ENCODE measurements at places on chromosomes 3 and 15. TPM values are rescaled to one million over a fixed set of nuclear protein-coding genes. Genes with fewer than 3 reads are reported as not detected.

DNA sequence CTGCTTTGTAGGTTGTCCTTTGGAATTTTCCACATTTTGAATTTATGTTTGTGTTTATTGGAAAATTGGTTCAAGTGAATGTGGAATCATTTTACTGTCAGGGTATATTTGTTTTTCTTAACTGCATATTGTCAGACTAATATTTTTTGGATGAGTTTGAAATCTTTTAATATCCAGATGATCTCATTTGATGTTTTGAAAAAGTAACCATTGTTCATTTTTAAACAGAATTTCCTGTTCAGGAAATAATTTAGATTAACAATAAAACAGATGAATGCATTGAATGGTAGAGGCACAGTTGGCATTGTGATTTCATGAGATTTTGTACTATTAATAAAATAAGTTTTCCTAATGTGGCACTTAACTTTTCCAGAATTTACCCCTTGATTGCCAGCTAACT, 15.5 kb downstream of the TRAK1 start:
- no peak for DNase-seq

GRCh38 chr3:70930066-70930465, 617.6 kb upstream of the MDFIC2 start:
- no peak for DNase-seq

The ECE2 gene
- 0.10 TPM for polyA plus RNA-seq

The FXR1 gene
- polyA plus RNA-seq, result 219 TPM

The EXD1 gene
- polyA plus RNA-seq, result not detected

- DNase-seq, result no peak
These were observed 39.7 kb downstream of the CCNL1 start for GRCh38 chr3:157120071-157120892.

The HLTF gene
- polyA plus RNA-seq, result 50.4 TPM

The LRRC15 gene
- polyA plus RNA-seq, result 0.13 TPM

The PTH1R gene
- 251 TPM for polyA plus RNA-seq

GRCh38 chr3:52792961-52793695, 1.5 kb upstream of the ITIH3 start:
- no peak for DNase-seq

The MORF4L1 gene
- 766 TPM for polyA plus RNA-seq

The RAD51 gene
- 13.4 TPM for polyA plus RNA-seq

DNA sequence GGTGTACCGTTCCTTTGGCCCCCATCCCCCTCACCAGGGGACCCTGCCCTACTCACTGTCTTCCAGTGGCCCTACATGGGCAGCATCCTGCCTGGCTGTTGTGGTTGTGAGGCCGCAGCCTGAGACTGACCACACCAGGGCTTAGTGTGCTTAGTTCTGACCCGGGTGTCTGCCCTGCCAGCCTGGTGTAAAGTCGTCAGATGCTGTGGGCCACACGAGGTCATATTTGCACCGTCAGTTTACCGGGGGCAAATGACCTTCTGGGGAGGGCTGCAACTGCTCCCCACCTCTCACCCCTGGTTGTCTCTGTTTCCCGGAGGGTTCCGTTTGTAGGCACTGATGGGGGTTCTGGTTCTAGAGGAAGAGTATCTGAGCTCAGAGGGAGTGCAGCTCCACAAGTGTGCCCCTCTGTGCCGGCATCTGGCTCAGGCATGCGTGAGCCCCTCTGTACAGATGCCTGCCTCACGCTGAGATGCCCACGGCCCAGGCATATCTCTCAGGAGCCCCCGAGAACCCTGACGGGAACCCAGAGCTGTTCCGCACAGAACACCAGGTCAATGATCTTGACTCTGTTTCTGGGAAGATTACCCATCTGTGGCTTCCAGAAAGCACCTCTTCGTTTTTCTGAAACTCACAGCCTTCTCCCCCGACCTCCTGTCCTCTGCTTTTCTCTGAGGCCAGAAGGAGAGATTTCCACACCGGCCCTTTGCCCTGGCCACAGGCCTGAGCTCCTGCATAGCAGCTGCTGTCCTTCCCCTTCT, 19.2 kb downstream of the KLF13 start:
- DNase-seq, result no peak

The PRTG gene
- polyA plus RNA-seq, result 12.4 TPM

DNA sequence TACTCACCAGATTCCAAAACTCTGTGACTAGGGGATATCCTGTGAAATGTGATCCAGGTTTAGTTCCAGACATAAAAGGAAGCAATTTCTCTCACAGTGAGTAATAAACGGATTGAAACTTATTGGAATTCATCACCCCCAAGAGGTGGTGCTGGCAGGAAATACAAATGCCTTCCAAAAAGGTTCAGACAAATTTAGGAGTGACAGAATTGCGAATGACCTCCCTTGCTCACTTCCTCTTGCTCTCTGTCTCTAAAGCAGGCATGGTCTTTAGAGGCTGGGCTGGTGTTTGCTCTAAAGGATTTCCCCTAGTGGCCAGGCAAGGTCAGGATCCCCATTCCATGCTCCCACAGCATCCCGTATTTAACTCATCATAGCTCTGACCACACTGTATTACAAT, 449.4 kb upstream of the PPP2R3A start:
- DNase-seq, result peak; percentile 2

GRCh38 chr3:99418709-99419108, 219.7 kb upstream of the COL8A1 start:
- DNase-seq, result no peak

DNA sequence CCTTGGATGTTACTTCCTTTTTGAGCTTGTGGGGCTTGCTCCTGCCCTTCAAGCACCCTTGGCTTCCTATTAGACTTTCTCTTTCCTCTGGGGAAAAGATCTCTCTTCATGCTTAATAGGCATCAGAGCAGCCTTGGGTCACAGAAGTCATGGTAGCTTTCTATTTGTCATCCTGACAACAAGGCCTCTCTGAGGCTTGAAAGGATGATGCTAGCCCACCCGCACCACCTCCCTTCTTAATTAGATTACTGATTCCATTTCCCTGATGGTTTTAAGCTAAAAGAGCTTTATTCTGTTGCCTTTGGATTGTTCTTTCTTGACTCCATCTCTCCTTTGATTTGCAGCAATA, 435.5 kb upstream of the TPM1 start:
- DNase-seq, result no peak

- DNase-seq, result peak; percentile 40
These were observed 351.0 kb downstream of the MCTP2 start for GRCh38 chr15:94582368-94582767.

GRCh38 chr3:120258009-120258408, 27.0 kb downstream of the GPR156 start:
- no peak for DNase-seq

GRCh38 chr3:195043607-195044339, 227.2 kb downstream of the XXYLT1 start:
- DNase-seq, result no peak

DNA sequence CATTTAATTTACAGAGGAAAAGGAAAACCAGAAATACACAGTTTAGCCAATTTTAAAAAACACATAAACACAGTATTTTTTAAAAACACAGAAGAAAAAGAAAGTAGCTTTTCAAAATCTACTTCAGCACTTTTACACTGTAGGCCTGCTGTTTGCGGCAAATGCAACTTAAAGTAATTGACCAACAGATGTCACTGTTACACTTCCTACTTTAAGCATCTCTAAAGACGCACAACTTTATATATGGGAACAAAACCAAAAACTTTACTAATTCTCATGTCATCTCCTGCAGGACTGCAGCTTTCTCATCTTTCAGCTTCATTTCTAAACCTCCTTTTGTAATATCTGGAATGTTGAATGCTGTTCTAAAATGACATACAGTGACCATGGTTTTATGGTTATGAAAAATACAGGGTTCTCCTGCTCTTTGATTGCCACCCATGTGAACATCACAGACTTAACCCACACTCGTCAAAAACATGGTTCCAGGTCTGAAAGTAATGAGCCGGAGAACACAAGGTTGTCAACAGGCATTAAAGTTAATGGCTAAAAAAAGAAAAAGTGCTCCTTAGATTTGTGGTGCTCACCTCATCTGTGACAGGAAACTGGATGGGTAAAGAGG, 107.9 kb downstream of the FMN1 start:
- DNase-seq, result no peak

DNA sequence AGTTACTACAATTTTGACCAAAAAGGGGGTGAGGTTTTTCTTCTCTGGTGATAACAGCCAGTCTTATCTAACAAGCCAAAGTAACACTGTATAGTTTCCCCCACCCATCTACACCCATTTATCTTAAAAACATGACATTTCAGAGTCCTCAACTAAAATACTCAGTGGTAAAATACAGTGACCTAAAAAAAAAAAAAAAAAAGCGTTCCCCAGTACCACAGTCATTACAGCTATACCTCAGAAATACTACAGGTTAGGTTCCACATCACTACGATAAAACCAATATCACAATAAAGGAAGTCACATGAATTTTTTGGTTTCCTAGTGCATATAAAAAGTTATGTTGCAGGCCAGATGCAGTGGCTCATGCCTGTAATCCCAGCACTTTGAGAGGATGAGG, 13.8 kb downstream of the DENND4A start:
- no peak for DNase-seq

GRCh38 chr15:67189326-67190051, 65.0 kb downstream of the AAGAB start:
- no peak for DNase-seq

GRCh38 chr15:75758071-75758872, 45.6 kb upstream of the CSPG4 start:
- peak; percentile 90 for DNase-seq

The SYNPR gene
- polyA plus RNA-seq, result 0.09 TPM

DNA sequence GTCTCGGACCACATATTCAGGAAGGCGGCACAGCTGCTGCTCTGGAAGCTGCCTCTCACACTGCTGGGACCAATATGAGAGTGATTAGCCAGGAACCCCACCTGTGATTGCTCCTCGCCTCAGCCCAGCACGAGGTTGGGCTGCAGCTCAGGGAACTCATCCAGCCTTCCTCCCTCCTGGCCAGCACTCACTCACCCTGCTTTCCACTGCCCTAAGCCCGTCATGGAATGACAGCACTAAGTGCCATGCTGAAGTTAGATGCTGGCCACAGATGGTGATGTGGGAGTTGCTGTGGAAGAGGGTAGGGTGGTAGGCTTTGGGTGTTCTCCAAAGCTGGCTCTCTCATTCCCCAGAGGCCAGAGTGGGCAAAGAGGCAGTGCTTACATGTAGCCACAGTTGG, 7.3 kb downstream of the MST1R start:
- no peak for DNase-seq

DNA sequence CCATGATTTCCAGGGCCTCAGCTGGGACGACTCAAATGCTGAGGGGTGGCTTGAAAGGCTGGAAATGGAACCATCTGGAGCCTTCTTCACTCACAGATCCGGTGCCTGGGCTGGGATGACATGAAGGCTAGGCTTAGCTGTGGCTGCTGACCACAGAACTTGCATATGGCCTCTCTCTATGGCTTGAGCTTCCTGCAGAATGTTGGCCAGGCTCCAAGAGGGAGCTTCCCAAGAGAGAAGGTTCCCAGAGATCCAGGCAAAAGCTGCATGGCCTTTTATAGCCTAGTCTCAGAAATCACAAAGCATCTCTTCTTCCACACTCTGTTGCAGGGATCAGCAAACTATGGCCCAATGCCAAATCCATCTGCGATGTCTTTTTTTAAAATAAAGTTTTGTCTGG, 44.8 kb downstream of the GATM start:
- peak; percentile 61 for DNase-seq

The GOLGA8G gene
- polyA plus RNA-seq, result not detected

Data from renal pelvis (tissue), 12 donors.